LHCN-M2 (cell line): ENCODE measurements at places on chromosomes 7 and 10. TPM values are rescaled to one million over a fixed set of nuclear protein-coding genes. Genes with fewer than 3 reads are reported as not detected.

The BET1 gene
- total RNA-seq: 42.6 and 44.3 TPM in 2 replicates

The NXPH1 gene
- 1.0 and 2.8 TPM in 2 replicates for total RNA-seq

The RAMP3 gene
- total RNA-seq: not detected in 2 replicates

The PBLD gene
- 6.2 and 6.8 TPM in 2 replicates for total RNA-seq

The FRMPD2 gene
- total RNA-seq: not detected in 2 replicates

The CALCR gene
- total RNA-seq: not detected in 2 replicates

The AHR gene
- total RNA-seq: 91.3 and 93.2 TPM in 2 replicates

DNA sequence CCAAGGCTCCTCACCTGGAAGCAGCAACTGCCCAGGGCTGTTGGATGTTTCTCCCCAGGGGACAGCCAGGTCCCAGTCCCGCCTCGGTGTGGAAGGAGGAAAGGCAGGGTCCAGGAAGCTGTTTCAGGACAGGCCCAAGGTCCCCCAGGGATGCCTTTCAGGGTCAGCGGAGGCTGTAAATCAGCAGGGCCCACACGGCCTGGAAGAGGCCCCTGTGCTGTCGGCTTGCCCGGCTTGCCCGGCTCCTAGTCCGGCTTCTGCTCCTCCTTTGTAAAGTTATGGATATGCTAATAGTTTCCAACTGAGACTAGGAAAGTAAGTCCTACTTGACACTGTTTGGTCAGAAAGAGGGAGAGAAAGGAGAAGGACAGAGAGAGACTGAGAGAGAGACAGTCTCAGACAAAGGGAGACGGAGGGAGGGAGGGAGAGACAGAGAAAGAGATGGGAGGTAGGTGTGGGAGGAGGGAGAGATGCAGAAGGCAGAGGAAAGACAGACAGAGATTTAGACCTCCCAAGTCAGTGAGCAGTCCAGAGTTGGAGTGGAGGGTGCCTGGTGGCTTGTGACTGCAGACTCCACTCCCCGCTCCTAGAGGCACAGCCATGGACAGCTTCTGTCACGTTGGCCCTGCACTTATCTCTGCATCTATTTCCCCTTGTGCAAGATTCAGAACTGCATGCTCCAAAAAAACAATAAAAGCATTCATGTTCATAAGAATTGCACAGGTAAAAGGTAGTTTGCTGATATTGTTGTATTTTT is 10.5 kb downstream of the IKZF1 start:
- no peak for DNase-seq

GRCh38 chr10:127911218-127911866 is 4.4 kb downstream of the PTPRE start:
- DNase-seq: no peak

- DNase-seq: no peak
Measured at GRCh38 chr7:21076574-21076973, 289.9 kb upstream of the SP8 start.

DNA sequence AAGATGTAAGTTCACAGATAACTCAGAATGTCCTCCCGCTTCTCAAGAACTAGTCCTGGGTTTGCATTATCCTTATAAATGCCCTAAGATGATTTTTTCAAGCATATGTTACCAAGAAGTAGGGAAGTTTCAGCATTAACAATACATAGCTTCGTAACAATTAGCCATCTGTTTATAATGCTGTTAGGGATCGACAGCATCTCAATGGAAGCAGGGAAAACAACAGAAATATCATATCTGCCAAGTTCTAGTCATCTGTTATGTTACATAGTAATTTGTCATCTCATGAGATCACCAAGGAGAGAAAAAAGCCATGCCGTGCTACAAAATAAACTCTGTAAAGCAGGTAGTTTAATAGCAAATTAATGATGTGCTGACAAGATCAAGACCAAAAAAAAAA is 731.5 kb upstream of the C7orf33 start:
- DNase-seq: no peak

DNA sequence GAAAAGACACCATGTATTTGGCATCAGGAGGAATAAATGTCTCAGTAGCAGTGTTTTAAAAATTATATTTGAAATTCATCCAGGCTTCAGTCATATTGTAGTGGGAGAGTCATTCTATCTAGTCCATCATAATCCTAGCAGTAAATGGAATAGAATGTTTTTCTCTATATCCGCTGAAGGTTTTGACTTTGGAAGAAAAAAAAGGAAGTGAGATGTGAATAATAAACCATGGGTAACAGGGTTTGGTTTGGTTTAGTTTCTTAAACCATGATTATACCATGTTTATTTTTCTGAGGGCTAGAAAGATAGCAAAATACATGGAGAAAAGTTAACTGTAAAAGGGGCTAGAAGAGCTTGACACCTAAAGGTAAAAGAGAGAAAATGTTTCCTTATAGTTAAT is 16.4 kb upstream of the BPGM start:
- no peak for DNase-seq

- DNase-seq: peak; percentile 99
Measured at GRCh38 chr7:1611708-1612241, 41.9 kb upstream of the PSMG3 start.

DNA sequence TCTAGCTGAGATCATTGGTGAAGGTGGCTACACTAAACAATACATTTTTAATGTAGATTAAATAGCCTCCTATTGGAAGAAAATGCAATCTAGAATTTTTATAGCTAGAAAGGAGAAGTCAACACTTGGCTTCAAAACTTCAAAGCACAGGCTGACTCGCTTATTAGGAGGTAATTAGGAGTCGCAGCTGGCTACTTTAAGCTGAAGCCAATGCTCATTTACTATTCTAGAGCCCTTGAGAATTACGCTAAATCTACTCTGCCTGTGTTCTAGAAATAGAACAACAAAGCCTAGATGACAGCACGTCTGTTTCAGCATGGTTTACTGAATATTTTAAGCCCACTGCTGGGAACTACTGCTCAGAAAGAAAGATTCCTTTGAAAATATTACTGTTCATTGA is 101.6 kb upstream of the EEPD1 start:
- no peak for DNase-seq

GRCh38 chr7:1096156-1097119 is 8.5 kb downstream of the GPER1 start:
- no peak for DNase-seq
